ENCODE measurements at places on chromosomes 11 and 22.

DNA sequence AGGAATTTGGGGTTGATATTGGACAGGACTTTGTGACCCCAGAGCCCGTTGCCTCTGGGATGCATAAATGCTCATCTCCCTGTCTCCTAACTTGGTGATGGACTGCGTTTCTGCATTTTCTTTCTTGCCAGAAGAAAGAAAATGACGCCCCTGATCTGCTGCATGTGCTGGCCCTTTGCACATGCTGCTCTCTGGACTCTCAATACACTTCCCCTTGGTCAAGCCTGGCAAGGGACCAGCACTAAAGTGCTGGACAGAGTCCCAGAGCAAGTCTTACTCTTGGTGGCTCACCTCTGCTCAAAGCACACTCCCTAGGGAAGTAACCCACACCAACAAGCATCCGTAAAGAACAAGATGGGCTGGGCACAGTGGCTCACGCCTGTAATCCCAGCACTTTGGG is 40.7 kb downstream of the MYH9 start:
- DNase-seq = no peak

GRCh38 chr22:23047265-23047664 is 23.1 kb upstream of the GNAZ start:
- DNase-seq = no peak

- DNase-seq = no peak
Measured at GRCh38 chr11:76597533-76598425, 72.8 kb downstream of the LRRC32 start.

GRCh38 chr11:1496091-1496760 is 9.6 kb upstream of the MOB2 start:
- DNase-seq = no peak

DNA sequence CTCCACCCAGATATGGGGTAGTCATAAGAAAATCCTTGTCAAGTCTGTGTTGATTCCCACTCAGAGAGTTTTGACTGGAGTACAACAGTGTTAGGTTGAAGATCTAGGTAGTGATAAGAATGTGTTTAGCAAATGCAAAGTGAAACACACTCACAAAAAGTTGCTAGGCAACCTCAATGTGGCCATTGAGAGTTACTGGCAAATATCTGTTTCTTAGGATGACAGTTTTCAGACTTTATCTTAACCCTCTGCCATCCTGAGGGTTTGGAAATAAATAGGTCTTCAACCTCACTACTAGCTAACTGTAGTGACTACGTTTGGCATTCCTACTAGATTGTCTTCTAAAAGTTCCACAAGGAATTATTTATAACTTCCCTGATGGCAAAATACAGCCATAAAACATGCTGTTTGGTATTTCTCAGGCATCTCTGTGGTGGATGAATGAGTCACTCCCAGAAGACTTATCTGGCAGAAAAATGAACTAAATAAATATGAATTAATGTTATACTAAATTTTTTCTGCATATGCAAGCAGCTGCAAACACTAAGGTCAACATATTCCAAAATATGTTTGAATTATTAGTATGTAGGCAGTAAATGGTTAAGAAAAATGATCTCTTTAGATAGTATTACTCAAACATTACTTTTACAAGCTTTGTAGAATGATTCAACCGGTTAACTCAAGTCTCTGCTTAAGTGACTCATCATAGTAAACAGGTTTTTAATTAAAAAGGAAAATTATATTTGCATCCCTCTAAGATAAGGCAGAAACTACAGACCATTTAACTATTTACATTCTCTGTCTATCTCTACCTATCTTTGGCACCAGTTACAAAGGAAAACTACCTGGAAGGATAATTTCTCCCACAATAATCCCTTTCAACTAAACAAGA is 17.1 kb upstream of the SYTL2 start:
- peak; percentile 54 for DNase-seq

GRCh38 chr11:78753297-78753696 is 178.6 kb upstream of the NARS2 start:
- no peak for DNase-seq

GRCh38 chr11:128171506-128171905 is 415.9 kb downstream of the ETS1 start:
- no peak for DNase-seq

- no peak for DNase-seq
Measured at GRCh38 chr22:32052936-32053791, 10.1 kb downstream of the SLC5A1 start.

DNA sequence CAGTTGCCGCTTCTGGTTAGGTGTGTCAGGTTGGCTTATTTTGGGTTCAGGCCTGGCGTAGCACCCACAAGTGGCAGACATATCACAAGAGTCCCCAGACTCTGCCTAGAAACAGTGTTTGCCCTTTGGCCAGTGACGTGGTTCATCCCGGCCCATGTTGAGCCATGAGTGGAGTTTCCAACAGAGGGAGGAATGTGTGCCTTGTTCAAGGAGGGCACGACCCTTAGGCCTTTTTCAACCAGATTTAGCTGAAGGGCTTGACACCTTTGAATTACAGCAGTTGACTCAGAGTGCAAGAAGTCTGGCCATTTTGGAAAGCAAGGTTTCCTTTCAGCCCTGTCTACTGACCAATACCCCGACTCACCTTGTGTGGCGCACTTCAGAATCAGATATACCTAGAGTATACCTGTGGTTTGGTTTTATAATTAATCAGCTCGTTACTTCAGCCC is 15.1 kb upstream of the AIFM3 start:
- DNase-seq = no peak

DNA sequence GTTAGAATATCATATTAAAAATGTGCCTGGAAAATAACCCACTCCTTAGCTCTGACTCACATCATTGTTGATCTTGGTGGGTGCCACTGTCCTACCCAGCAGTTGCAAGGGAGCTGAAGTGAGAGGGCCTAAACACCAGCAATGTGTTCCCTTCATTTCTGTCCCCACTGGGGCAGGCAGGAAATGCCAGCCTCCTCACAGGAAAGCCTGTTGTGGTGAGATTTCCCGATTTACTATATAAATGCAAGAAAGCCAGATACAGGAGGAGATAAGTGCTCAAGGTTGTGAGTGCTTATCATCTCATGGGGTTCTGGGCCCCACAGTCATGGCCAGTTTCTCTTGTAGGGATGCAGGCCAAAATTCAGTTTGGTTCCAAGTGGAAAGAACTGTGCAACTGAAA is 15.8 kb upstream of the FLI1 start:
- no peak for DNase-seq

DNA sequence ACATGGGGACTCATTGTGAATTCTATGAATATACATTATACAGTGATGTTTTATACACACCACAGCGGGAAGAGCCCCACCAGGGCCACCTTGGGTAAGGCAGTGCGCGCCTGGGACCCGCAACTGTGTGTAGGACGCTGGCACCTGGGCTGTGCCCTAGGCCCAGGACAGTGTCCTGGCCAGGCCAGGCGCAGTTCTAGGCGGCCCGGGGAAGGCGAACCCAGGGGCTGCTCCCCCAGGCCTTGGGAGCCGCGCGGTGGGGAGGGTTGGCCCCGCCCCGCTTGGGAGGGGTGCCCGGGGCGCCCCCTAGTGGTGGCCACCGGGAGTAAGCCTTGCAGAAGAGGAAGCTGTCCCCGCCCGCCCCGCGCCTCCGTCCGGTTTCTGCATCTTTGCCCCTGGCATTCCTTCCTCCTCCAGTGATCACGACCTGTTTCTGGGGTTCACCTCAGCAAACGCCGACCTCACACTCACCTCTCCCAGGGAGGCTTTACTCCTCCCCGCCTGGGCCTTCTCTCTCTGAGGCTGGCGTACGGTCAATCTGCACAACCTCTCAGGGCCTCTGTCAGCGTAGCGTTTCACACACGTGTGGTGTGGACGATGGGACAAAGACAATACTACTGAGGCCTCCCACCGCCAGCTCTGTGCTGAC is 9.5 kb upstream of the EHD1 start:
- DNase-seq = peak; percentile 88

DNA sequence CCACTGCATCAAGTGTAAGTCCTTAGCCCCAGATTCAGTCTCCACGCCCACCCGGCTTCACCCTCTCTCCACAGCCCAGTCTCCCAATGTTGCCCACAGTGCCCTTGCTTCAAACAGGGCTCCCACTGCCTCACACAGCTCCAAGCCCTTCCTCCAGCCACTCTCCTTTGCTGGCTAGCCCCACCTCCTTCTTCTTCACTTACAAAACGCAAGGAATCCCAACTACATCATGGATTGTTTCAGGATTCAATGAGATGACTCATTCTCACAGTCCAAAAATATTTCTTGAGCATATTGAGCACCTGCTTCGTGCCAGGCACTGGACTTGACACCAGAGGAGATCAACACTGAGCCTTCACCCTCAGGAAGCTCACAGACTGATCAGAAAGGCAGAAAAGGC is 533.5 kb downstream of the BUD13 start:
- no peak for DNase-seq

DNA sequence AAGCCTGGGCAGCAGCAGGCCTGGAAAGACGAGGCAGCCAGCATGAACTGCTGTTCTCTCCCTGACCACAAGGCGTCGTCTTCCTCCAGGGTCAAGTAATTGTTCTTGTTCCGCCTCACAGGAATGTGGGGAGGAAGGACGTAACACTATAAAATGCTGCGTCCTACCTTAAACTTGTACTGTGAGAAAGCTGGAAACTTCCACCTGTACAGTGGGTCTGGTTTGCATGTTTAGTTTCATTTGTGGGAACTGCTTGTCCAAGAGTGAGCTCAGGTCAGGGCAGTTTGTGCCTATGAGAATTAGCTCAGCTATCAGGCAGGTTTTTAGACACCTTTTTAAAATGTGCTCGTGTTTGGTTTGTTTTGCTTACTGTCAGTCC is 55.2 kb downstream of the PANX1 start:
- peak; percentile 40 for DNase-seq

- no peak for DNase-seq
Measured at GRCh38 chr11:30329150-30329940, 6.4 kb downstream of the ARL14EP start.

DNA sequence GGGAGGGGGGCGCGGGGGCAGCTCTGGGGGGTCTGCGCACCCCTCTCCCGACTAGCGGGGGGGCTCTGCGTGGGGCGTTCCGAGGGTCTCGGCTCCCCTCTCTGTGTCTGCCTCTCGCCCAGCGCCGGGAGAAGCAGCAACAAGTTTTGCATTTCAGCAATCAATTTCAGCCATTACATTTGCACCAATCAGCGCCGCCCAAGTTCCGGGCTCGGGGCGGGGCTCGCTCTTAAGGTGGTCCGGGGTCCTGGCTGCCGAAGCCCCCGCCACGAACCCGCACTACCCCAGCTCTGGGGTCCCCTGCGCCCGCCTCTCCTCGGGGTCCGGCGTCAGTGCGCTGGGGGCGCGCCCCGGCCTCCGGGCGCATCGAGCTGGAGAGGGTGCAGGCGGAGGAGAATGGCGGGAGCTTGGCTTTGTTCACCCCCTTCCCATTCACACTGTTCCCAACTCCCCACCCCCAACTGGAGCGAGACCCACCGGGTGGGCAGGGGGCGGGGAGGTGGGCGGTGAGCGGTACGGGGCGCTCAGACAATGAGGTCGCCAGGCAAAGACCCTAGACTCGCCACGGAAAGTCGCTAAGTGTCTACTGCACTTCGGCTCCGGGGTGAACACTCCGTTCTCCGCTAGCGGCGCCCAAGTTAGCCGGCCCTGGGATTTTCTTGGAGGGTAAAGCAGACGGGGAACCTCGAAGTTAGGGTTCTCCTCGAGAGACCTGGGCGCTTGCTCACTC is at the start of gene MN1:
Gene MN1, minus strand, starts transcription at position 141 of the 730 bp plus-strand sequence. CDS start 1,213 bp downstream, outside the sequence.
- DNase-seq = peak; percentile 64

DNA sequence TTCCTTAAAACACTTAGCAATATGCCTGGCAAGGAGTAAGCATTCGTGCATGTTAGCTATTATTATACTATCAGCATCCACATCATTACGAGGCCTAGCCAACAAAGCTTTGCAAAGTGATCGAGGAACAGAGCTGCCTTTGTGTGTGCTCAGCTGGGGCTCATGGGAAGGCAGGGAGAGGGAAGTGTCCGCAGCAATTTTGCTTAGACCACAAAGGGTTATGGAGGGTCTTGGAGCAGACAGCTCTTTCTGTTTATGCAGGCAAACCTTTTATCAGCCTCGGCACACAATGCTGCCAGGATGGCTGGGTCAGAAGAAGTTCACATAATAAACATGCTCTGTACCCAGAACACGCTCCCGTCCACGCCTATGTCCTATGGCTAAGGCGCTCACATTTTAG is 10.9 kb upstream of the DKK3 start:
- no peak for DNase-seq

GRCh38 chr22:38867471-38868285 is 4.3 kb downstream of the CBX6 start:
- DNase-seq = no peak

DNA sequence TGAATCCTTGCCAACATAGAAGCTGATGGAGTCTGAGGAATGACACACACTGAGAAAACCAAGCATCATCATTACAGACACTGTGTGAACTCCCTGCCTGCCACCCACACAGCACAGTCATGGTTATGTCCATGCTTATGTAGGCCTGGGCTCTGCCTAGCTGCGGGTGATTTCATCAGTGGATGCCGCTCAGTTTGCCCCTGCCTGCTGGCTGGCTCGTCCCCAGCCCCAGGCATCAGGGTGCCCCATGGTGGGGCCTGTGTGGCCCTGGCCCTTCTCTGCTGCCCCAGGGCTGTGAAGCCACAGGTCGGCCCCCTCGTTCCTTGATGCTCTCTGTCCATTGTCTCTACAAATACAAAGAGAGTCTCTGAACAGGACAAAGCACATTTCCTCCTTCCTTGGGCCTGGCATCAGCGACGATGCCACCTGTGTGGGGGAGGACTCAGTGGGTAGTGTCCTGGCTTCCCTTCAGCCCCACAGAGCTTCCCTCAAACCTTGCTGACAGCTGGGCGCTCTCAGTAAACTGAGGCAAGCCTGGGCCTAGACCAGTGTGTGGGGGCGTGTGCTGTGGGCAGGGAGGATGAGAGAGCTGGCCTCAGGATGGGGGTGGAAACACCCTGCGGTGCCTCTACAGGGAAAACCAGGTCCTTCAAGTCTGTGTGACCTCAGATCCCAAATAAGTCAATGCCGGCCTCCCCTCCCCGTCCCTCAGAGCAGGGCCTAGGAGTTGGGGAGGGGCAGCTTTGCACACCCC is 20.0 kb upstream of the TUB start:
- no peak for DNase-seq

GRCh38 chr22:28002181-28002700 is 83.2 kb upstream of the PITPNB start:
- DNase-seq = no peak

GRCh38 chr11:97890466-97890865 is 1130.3 kb upstream of the CNTN5 start:
- DNase-seq = no peak

GRCh38 chr11:47160753-47161133 is 15.9 kb downstream of the ARFGAP2 start:
- no peak for DNase-seq

DNA sequence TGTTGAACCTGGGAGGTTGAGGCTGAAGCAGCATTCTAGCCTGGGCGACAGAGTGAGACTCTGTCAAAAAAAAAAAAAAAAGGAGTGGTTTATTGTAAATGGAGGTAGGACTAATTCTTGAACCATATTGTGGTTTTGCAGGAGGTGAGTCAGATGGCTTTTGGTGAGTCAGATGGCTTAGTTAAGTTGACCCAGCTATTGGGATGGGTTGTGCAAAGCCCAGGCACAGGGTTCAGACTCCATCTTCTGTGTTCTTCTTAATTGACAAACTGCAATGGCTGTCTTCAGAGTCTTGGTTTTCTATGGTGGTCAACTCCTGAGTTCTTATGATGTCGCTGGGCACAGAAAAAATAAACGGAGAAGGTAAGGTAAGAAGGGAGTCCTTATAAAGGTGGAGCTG is 182.7 kb downstream of the ADAMTS15 start:
- no peak for DNase-seq

GRCh38 chr11:66880496-66881450 is 23.9 kb downstream of the LRFN4 start:
- DNase-seq = peak; percentile 31

GRCh38 chr22:31442768-31443489 is 43.5 kb downstream of the DRG1 start:
- no peak for DNase-seq
